ENCODE measurements at places on chromosomes 2 and 18. TPM values are rescaled to one million over a fixed set of nuclear protein-coding genes. Genes with fewer than 3 reads are reported as not detected.
A peak's percentile ranks its signal among the peaks of the same experiment; 100 is the strongest.

DNA sequence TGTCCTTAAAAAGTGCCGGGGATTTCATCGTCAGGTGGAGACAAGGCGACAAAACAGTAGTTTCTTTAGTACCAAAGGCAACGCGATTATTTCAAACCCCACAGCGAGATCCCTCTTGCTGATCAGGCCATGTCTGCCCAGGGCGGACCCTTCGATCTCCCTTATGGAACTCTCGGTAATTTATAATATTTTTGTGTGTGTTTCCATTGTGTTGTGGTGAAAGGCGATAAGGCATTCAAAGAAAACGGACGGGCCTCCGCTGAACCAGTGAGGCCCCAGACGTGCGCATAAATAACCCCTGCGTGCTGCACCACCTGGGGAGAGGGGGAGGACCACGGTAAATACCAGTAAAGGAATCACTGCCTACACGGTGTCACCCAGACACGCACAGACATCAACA lies 1.4 kb upstream of the GAD1 start:
- H3K27me3 ChIP-seq = peaks cover 74% of the 10 kb centered on the region
- H3K4me3 ChIP-seq = no peak overlapping the region
- no peak for DNase-seq

GRCh38 chr18:44181951-44182747 lies 498.5 kb upstream of the SETBP1 start:
- H3K4me3 ChIP-seq = no peak overlapping the region
- no peaks in the 10 kb centered on the region for H3K36me3 ChIP-seq
- H3K4me1 ChIP-seq = no peaks in the 10 kb centered on the region
- DNase-seq = no peak

The KCNIP3 gene
- total RNA-seq = 11.4 TPM

DNA sequence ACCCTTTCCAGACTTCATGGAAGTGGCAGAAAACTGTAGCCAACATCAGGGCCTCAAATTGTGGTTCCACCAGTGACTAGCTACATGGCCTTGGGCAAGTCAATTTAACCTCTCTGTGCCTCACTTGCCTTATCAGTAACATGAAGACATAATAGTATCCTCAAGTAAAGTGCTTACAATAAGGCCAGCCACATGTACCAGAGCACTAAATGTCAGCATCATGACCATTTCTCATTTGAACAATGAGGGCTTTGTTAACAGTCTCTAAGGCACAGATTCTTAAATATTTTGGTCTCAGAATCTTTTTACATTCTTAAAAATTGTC lies 5.8 kb upstream of the KCMF1 start:
- no peak for DNase-seq
- H3K27me3 ChIP-seq = no peaks in the 10 kb centered on the region
- H3K4me1 ChIP-seq = peaks cover 34% of the 10 kb centered on the region
- peak overlapping the region; percentile 42 for H3K27ac ChIP-seq

- no peak overlapping the region for H3K4me3 ChIP-seq
- DNase-seq = no peak
- no peaks in the 10 kb centered on the region for H3K27me3 ChIP-seq
- no peaks in the 10 kb centered on the region for H3K4me1 ChIP-seq
These were observed 885.6 kb upstream of the VRK2 start for GRCh38 chr2:57160976-57161375.

Measured in Peyer's patch (tissue), 4 donors.